Urothelium cell line (cell line): ENCODE measurements at places on chromosomes 1 and 21.

- DNase-seq = no peak
Measured at GRCh38 chr1:210332719-210333398, 4.2 kb downstream of the HHAT start.

DNA sequence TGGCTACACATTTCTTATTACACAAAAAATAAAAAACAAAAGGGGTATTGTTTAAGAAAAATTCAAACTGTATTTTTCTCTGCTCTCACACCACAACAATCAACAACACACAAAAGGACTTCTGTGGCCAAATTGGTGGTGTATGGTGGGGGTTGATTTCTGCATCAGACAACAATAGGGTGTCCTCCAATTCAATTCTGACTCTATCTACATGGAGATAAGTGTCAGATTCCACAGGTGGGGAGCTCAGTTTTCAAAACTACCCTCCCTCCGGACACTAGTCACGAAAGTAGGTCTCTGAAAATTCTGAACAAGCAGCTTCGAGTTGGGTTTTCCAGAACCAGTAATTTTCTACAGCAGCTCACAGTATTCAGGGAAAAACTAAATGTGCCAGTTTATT is 744.9 kb upstream of the NCAM2 start:
- no peak for DNase-seq

- no peak for DNase-seq
Measured at GRCh38 chr1:152021569-152021968, 15.2 kb downstream of the S100A11 start.

- DNase-seq = no peak
Measured at GRCh38 chr1:174818014-174818616, 181.6 kb upstream of the CACYBP start.

DNA sequence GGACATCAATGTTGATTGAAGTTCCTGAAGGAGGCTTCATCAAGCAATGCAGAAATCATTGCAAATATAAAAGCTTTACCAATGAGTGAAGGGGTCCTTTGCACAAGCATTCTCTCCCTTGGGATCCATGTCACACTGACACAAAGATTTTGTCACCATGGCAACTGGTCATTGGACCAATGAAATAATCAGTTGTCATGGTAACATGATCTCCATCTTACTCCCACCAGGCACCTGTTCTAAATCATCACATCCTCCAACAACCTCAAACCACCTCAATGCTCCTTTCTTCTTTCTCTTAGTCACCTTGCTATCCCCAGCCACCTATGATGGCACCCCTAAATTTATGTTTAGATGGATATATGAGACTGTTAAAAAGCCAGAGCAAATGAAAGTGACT is 13.5 kb upstream of the FOXJ3 start:
- DNase-seq = no peak

- peak; percentile 10 for DNase-seq
Measured at GRCh38 chr1:231240531-231240882, 505 bp upstream of the GNPAT start.

DNA sequence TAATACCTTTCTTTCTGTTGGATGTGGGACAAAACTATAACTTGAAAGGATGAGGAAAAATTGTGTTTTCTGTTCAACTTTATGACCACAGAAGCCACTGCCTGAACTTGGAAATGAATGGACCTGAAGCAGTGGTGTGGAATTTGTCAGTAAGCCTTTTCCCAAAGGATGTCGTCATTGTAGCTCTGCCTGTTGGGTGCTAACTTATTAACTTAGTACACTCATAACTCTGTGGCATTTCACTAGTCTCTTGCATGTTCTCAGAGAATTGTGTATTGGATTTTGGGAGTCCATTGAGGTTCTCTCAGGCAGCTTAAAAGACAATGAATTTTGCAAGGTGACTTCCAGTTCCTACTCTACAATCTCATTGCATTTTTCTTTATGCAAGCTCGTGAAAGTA is 49.6 kb downstream of the KCNK2 start:
- DNase-seq = no peak
